ENCODE measurements at places on chromosomes 5 and 9.

- no peak for DNase-seq
Observed at GRCh38 chr5:172170251-172170701, 17.7 kb downstream of the STK10 start.

DNA sequence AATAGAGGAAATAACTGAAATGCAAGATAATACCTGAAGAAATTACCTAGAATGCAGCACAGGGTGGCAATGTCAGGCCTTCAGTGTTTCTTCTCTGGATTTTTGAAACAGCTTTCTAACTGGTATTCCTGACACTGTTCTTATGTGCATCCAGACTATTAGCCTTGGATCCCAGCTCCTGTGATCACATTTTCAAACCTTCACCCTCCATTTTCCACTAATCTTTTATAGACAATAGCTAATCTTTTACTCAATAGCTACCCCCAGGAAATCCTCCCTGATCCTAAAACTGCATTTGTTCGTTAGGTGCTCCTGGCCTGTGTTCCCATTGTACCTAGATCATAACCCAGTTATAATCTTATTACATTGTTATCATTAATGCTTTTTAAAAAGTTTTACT is 101.5 kb upstream of the DHFR start:
- DNase-seq = no peak

DNA sequence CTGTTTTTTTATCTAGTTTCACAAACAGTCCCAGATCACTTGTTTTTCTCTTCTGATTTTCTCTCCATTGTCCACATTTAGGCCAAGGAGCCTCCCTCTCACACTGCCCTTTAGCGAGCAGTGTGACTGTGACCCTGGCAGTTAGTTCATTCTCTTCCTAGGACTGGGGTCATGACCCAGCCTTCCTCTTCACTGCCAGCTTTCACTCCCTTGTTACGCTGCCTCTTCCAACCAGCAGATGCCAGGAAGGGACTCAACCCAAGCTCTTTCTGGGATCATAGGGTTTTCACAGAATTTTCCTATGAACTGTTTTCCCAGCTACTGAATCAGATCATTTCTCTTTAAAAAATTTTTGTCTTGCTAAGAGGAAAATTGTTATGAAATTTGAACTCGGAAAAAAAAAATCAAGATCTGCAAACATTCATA is 70.9 kb downstream of the LMNB1 start:
- no peak for DNase-seq

DNA sequence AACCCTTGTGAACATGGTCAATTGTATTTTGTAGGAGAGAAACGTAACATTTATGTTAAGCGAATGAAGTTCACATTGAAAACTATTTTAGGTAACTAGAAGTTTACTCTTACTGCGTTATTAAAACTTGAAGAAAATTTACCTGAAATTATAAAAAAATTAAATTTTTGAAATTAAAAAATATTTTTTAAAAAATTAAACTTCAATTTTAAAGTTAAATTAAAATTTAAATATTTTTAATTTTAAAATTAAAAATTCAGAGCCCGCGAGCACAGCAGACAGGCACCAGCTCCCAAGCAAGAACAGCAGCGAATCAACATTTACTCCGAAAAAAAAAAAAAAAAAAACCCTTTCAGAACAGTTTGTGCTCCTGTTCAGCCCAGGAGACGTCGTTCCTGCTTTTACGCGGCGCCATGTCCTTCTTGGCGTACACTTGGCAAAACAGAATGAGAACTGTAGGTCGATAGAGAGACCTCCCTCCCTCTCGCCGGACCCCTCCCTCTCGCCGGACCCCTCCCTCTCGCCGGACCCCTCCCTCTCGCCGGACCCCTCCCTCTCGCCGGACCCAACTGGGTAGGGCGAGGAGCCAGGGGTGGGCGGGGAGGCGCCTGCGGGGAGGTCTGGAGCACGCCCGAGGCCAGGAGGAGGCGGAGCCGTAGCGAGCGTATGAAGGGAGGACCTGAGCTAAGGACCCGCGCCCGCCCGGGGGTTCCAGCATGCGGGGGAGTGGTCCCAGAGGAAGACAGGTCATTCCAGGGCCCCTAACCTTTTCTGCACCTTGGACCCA is 235.8 kb downstream of the ROR2 start:
- DNase-seq = no peak

- no peak for DNase-seq
Observed at GRCh38 chr5:109034306-109034705, 286.6 kb downstream of the FER start.

DNA sequence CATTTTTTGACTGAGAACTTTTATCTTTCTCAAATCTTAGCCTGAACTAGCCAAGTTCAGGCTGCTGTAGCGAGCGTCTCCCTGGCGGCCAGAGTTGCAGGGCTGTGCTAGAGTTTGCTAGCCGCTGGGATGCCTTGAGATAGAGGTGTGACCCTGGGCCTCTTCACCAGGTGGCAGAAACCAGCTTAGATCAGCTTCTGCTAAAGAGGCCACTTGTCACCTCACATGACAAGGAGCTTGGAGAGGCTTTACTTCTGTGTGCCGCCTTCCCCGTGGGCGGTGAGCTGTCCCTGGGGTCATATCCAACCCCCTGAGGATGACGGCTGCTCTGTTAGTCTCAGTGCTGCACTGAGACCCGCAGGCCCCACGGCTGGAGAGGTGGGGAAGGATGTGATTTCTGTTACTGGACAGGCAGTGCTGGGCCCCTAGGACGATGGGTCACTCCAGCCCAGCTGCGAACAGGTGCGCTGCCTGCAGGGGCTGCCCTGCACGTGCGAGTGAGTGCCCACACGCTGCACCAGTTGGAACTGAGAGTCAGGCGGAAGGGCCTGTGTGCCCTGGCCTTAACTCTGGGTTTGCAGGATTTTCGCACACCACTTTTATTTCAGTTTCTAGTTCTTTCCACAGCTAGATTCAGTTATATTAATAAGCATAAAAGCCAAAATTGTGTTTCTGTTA is 63.8 kb downstream of the EHMT1 start:
- DNase-seq = no peak

DNA sequence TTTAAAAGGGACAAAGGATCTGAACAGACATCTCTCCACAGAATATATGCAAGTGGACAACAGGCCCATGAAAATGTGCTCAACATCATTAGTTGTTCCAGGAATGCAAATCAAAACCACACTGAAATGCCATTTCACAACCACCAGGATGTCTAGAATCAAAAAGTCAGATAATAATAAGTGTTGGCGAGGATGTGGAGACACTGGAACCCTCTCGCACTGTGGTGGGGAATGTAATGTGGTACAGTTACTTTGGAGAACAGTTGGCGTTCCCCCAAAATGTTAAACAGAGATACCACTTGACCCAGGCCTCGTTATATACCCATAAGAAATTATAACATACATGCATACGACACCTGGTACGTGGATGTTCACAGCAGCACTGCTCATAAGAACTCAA is 38.6 kb downstream of the SARDH start:
- DNase-seq = no peak

DNA sequence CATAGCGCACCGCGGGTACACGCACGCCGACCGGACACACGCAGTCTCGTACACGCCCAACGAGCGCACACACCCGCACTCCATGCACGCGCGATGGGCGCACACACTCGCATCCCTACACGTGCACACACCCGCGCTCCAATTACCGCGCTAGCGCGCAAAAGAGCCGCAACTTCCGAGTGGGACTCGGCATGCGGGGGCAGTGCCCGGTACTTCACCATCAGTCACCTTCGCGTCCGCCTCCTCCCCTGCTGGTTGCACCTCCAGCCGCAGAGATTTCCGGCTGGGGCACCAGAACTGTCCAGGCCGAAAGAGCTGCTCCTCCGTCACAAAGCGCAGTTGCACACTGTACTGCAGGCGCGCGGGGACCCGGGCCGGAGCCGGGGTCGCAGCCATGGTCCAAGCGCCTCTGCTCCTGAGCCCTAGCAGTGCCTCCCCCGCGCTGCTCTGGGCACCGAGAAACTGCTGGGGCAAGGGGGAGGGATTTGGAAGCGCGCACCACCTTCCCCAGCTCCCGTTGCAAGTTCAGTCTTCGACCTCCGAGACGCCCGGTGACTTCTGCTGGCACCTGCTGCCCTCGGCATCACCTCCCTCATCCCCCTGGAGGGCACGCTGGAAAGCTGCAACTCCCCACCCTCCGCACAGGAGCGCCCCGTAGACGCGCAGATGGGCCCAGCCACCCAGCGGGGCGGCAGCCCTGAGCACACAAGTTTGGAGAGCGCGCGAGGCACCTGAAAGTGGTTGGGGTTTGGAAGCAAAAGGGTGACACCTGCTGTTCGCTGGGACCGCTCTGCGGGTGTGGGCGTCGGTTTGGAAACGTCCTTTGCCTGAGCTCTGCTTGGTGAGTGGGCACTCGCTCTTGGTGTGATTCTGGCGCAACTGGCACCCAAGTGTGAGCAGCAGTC is 337.4 kb upstream of the PUM3 start:
- no peak for DNase-seq

GRCh38 chr5:62509806-62510205 is 68.8 kb upstream of the LRRC70 start:
- no peak for DNase-seq

- DNase-seq = no peak
Observed at GRCh38 chr9:115637661-115638060, 515.9 kb upstream of the PAPPA start.

- DNase-seq = no peak
Observed at GRCh38 chr5:141135030-141135717, at the start of gene PCDHB5. Gene PCDHB5, plus strand, starts transcription at chr5:141135206. Its CDS starts 229 bp downstream, at chr5:141135435.

DNA sequence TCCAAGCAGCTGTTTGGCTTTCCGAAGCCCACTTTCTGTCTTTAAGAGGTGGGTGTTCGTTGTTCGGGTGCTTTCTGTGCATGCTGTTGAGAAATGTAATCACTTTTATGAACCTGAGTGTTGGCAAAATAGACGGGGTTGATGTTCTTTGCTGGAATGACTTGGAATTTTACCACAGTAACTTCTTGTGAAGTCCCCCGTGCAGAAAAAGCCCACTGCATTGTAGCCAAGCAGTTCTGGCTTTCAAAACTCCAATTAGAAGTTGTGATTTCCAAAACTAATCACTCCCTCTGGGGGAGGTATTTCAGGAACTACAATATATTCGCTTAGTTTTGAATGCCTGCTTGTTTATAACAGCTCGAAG is 111.1 kb downstream of the PAM start:
- no peak for DNase-seq

Data from T-helper 17 cell (primary cell).